ENCODE measurements at places on chromosomes 1 and 21.
A peak's percentile ranks its signal among the peaks of the same experiment; 100 is the strongest.

DNA sequence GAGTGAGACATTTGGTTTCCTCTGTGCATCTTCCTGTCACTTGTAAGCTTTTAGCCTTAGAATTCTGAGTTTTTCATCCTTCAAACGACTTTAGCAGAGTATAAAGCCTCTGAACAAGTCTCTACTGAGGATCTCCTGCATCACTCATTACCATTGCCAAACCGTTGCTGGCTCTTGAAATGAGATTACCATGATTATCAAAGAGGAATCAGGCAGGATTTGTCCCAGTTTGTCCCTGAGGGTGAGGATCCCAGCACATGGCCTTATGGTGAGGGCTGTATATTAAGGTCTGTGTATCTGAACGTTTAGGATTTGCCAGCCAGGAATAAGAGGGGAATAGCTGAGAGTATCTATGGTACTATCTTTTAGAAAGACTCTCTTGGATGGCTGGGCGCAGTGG lies 169.5 kb upstream of the L1TD1 start:
- no peak for DNase-seq

DNA sequence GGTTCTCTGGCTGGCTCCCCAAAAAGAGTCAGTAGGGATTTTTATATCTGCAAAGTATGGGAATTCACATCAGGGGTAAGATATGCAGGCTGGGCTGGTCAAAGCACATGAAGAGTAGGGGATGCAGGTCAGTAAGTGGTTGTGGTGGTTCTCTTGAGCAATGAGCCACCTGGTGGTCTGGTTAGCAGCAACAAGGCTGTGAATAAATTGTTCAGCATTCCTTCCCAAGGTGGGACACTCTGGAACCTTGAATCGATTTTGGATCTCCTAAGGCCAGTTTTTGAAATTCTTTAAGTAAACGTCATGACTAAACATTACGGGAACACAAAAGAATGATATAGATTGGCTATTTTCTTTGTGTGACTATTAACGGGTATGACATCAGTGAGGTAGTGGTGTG lies 563.0 kb upstream of the NEGR1 start:
- no peak for DNase-seq

- no peak for DNase-seq
Observed at GRCh38 chr1:32701421-32701911, 1.1 kb downstream of the SYNC start.

GRCh38 chr1:231335663-231336602 lies 1.7 kb downstream of the EXOC8 start:
- DNase-seq: no peak

GRCh38 chr1:83929184-83929583 lies 69.7 kb downstream of the TTLL7 start:
- no peak for DNase-seq

DNA sequence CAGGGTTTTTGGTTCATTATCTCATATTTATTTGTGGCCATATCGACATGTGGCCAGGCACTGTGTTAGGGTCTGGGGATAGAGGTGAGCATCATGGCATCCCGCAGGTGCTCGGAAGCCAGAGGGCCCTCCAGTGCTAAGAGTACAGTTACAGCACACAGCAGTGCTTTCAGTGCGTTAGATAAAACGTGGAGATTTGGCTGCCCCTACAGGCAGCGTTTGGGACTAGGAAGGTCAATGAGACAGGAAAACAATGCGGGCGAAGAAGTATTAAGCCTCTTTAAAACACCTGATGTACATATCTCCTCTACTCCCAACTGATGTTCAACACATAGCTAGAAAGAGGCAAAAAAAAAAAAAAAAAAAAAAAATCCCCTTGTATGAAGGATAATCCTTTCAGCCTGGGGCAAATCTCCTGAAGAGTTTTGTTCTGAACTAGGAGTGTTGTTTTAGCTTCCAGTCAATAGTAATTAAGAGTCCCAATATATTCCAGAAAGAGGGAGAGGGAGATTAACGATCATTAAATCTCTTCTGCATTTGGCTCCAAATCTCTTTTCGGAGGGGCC lies 80.1 kb downstream of the CAPZB start:
- DNase-seq: no peak

- DNase-seq: no peak
Observed at GRCh38 chr1:27958513-27958912, 1.3 kb upstream of the XKR8 start.

GRCh38 chr1:85496941-85497582 lies 32.1 kb upstream of the DDAH1 start:
- no peak for DNase-seq

DNA sequence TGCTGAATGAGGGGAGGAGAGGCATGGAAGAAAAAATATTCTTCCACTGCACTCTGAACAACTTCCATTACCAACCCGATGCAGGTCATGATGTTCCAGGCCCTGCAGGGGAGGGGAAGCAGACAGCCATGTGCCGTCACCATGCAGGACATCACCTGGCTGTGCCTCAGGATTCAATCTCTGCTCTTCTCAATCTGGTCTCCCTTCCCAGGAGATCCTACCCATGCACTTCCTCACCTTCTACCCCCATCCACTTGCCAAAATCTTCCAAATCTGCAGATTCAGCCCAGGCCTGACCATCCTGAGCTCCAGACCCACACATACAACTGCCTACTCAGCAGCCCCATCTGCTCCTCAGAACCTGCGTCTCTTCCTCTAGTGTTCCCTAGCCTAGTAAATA lies 5.8 kb upstream of the PAQR6 start:
- no peak for DNase-seq

GRCh38 chr21:44354775-44355771 lies 1.7 kb downstream of the TRPM2 start:
- DNase-seq: no peak

DNA sequence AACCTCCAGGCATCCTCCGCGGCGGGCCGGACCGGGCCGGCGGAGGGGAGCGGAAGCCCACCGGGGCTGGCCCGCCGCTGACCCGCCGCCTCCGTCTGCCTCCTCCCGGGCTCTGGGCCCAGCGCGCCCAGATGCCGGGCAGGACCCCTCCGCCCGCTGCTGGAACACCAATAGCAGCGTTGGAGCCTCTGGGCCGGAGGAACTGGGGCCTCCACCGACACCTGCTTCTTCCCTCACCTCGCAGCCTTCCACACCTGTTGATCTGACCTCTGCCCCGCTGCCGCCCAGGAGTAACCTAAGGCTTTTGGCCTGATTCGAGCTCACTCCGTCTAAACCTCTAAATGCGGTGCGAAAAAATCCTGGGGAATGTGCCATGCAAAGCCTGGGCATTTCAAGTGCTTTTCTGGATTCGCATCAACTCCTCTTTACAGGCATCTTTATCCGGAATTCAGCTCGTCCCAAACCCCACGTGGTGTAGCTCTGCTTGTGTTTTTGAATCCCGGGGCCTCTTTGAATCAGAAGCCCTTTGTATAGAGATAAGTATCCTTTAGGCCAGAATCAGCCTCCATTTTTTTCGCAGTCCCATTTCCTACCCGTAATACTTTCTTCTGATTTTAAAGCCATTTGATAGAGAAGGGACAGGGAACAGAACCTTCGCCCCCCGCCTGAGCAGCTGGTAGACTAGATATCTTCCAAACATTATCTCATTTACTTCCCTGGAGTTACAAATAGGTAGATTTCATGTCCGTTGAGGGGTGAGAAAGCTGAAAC lies 680 bp upstream of the CNN3 start:
- no peak for DNase-seq

GRCh38 chr1:27179379-27179778 lies 24.5 kb upstream of the SLC9A1 start:
- no peak for DNase-seq

- DNase-seq: no peak
Observed at GRCh38 chr1:89394851-89395250, 31.0 kb downstream of the GBP6 start.

DNA sequence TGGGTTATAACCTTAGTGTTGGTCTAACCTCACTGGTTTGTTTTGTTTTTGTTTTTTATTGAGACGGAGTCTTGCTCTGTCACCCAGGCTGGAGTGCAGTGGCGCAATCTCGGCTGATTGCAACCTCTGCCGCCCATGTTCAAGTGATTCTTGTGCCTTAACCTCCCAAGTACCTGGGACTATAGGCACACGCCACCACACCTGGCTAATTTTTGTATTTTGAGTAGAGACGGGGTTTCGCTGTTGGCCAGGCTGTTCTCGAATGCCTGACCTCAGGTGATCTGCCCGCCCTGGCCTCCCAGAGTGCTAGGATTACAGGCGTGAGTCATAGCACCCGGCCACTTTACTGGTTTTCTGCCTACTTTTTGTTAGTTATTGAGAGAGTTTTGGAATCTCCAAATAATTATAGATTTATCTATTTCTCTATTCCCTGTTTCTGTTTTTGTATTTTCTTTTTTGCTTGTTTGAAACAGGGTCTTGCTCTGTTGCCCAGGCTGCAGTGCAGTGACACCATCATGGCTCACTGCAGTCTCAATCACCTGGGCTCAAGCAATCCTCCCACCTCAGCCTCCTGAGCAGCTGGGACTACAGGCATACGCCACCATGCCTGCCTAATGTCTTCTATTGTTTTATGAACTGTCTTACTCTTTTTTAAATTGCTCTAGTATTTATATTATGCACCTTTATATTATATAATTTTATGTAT lies 21.4 kb downstream of the SMG7 start:
- DNase-seq: no peak

DNA sequence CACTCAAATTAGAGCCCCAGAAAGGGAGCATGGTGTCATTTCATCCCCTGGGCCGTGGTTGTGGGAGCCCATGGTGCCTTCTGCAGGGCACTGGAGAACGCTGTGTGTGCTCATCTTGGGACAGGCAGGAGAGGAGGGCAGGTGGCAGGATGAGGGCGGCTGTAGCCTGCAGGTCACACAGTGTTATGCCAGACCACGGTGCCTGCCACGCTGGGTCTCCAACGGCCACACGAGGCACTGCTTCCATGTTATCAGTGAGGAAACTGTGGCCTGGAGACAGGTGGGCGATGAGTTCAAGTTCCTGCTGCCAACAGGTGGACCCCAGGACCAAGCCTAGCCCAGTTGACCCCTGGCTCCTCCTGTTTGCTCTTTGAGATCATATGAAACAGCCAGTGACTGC lies 21.0 kb downstream of the ABCG1 start:
- DNase-seq: no peak

- DNase-seq: no peak
Observed at GRCh38 chr1:171793636-171794035, 12.2 kb downstream of the METTL13 start.

- no peak for DNase-seq
Observed at GRCh38 chr1:218482683-218483082, 137.5 kb downstream of the TGFB2 start.

DNA sequence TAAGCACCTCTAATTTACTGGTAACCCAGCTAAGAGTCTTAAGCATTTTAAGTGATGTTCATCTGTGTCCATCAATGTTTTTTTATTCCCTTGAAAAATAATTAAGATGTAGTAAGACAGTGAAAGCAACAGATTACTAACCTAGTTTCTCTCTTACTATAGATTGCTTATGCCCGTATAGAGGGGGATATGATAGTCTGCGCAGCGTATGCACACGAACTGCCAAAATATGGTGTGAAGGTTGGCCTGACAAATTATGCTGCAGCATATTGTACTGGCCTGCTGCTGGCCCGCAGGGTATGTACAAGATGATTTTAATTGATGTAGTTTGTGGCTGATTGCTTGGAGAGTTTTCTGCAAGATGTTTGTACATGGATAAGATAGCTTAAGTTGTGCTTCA lies 2.8 kb downstream of the RPL5 start:
- no peak for DNase-seq

- no peak for DNase-seq
Observed at GRCh38 chr1:44326024-44326701, 28.9 kb downstream of the ERI3 start.

- DNase-seq: no peak
Observed at GRCh38 chr1:84691122-84691783, 992 bp upstream of the SSX2IP start.

GRCh38 chr1:223775054-223775453 lies 62.7 kb downstream of the CAPN2 start:
- no peak for DNase-seq

DNA sequence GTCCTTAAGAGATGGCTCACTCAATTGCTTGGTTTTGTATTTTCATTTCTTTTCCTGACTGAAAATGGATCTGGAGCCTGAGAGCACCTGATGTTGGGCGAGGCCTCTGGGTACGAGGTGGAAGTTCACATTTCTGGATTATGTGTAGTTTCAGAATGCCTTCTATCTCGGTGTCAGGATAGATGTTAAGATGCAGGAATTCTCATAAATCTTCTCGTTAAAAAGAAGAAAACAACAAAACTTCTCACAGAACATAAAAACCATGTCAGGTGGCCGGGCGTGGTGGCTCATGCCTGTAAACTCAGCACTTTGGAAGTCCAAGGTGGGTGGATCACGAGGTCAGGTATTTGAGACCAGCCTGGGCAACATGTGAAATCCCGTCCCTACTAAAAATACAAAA lies 101.8 kb downstream of the RHOU start:
- DNase-seq: no peak

GRCh38 chr1:158836038-158836437 lies 4.9 kb downstream of the MNDA start:
- no peak for DNase-seq

DNA sequence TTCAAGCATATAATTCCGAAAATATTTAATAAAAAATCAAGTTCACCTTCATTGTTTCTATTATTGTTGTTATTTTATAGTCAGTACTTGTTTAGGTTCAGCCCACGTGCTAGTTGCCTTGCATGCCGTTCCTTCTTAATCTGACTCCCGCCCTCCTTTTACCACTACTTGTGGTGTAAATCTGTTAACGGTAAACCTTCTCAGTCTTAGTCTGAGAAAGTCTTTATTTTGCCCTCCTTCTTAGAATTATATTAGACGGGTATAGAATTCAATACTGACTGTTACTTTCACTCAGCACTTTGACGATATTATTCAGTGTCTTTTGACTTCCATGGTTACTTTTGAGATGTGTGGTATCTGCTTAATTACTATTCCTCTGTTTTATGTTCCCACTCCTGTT lies 104.8 kb downstream of the RGL1 start:
- no peak for DNase-seq

GRCh38 chr21:35149698-35150097 lies 100.6 kb upstream of the RUNX1 start:
- no peak for DNase-seq

- DNase-seq: no peak
Observed at GRCh38 chr1:210748796-210749195, 385.2 kb downstream of the KCNH1 start.

- DNase-seq: peak; percentile 41
Observed at GRCh38 chr1:8818325-8818775, 910 bp upstream of the RERE start.

GRCh38 chr1:24414775-24415333 lies 748 bp upstream of the NIPAL3 start:
- DNase-seq: peak; percentile 23

GRCh38 chr1:184792450-184792969 lies 37.9 kb upstream of the EDEM3 start:
- no peak for DNase-seq

- no peak for DNase-seq
Observed at GRCh38 chr1:4062992-4063391, 162.9 kb upstream of the C1orf174 start.

GRCh38 chr1:71526824-71527223 lies 446.0 kb upstream of the ZRANB2 start:
- no peak for DNase-seq

- no peak for DNase-seq
Observed at GRCh38 chr1:182803846-182804245, 14.3 kb downstream of the NPL start.

GRCh38 chr1:157112186-157112867 lies 12.7 kb upstream of the ETV3L start:
- DNase-seq: no peak

Data from activated CD4-positive, alpha-beta T cell treated with anti-CD3 and anti-CD28 coated beads for 4 hours (primary cell).